ENCODE measurements at places on chromosomes 6 and 20.

- DNase-seq = no peak
Measured at GRCh38 chr20:53244711-53245110, 272.6 kb downstream of the TSHZ2 start.

DNA sequence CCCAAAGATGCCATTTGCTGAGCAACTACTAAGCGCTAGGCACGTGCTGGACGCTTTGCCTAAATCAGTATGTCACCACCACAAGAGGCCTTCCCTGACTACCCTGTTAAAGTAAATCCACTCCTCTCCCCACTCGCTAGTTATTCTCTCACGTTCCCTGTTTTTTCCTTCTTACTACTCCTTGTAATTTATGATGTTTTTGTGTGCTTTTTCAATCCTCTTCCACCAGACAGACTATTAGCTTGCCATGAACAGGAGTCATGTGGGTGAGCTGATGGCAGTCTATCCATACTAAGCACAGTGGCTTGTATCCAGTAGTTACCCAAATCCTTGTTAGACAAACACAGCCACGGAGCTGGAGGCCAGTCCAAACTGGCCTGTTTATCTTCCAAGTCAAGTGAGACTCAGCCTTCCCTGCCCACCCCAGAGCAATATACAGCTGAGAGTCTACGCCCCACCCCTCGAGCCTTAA is 41.2 kb downstream of the C6orf132 start:
- no peak for DNase-seq

DNA sequence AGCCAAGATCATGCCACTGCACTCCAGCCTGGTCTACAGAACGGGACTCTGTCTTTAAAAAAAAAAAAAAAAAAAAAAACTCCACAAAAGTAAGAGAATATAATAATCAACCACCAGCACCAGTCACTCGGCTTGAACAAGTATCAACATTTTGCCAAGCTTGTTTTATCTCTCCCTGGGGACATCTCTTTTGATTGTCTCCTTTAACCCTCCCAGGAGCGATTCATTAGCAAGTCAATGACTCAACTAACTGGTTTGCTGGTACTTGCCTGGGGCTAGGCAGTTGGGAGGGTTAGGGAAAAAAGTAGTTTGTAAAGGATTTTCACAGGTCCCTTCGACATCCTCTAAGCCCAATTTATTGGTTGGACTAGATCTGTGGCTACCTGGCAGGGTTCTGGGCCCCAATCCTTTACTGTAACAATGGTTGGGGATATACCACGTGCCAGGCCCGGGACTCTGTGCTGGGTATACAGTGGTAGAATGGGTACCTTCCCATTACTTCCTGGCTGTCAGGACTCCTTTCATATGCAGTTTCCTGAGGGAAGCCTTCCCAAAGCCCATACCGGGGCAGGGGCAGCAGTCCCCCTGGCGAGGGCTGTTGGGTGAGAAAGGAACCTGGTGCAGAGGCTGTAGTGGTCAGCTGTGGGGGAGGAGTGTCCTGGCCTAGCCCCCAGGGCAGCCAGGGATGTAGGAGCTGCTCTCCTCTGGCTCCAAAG is 12.2 kb downstream of the TGIF2 start:
- DNase-seq = no peak

- no peak for DNase-seq
Measured at GRCh38 chr6:7687145-7688111, 38.5 kb upstream of the BMP6 start.

GRCh38 chr6:56875961-56876360 is 78.9 kb upstream of the BEND6 start:
- DNase-seq = no peak

GRCh38 chr6:57275384-57275783 is 42.0 kb upstream of the PRIM2 start:
- DNase-seq = no peak

- no peak for DNase-seq
Measured at GRCh38 chr6:39819228-39819627, 27.1 kb downstream of the DAAM2 start.

DNA sequence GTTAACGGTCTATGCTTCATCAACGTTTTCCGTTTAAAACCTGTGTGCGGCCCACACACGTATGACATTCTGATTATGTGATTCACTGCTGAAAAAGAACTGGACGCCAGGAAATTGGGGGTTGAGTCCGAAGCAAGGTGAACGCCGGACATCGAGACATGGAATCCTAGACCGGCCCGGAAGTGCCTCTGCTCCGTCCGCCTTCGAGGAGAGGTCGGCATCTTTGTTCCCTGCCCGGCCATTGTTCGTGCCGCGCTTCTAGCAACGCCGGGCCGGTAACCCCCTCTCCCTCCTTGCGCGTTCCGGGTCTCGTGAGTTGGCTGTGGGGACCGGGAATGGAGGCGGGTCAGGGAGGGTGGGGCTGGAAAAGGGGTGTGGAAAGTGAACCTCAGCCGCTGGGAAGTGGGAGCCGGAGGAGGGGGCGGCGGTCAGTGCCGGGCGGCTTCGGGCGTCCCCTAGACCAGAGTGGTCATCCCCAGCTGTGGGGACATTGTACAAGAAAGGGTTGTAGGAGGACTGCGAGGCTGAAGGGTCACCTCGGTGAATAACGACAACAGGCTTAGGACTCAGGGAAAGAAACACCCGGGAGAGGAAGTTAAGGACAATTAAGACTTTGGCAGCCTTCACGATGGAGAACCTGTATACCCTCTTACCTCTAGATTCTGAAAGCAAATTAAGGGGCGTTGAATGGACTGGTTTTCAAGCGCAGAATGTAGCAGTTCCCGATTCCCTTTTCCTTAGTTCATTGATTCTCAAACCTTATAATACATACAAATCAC is at the start of gene ZSCAN9:
ZSCAN9 (plus strand) TSS at position 220 of the 779 bp plus-strand sequence. CDS start 1,810 bp downstream, outside the sequence.
- peak; percentile 70 for DNase-seq

Measured in CD4-positive, alpha-beta T cell treated with Interleukin-15 for 1 hour (primary cell).